Heart right ventricle (tissue), 16 donors: ENCODE measurements at places on chromosomes 4 and X. TPM values are rescaled to one million over a fixed set of nuclear protein-coding genes. Genes with fewer than 3 reads are reported as not detected.

GRCh38 chr4:31923634-31924033, 1203.5 kb downstream of the PCDH7 start:
- DNase-seq: no peak

GRCh38 chr4:167052631-167053091, 181.6 kb downstream of the SPOCK3 start:
- DNase-seq: no peak

The NUDT11 gene
- total RNA-seq: 0.11 TPM

The SLC49A3 gene
- total RNA-seq: 16.9 TPM

DNA sequence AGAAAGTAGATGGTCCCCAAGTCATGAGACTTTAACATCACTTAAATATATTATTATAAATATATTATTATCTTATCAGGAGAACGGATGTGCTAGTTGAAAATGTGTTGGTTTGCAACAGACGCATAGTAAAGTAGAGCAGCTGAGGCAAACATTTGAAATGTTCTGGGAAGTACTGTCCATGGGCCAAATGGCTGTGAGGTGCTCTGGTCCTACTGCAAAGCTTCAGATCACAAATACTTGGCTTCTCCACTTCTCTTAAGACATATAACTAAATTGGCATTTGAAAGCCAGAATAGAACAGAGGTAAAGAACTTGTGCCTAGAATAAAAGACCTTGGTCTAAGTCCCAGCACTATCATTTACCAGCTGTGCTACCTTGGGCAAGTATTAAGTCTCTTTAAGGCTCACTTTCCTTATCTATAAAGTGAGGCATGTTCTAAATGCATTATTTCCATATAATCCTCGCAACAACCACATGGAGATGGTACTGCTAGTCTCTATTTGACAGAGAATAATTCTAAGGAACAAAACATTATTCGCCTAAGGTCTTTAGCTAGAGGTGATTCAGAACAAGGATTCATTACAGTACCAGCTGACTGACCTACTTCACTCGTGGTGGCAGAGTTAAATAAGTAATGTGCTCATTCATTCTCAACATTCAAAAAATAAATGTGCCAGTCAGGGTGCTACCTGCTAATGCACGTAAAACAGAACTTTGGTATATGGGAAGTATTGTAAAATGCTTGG, 297.1 kb downstream of the PPP3CA start:
- DNase-seq: no peak
